Sigmoid colon (tissue), 7 donors: ENCODE measurements at places on chromosomes 16 and 17. TPM values are rescaled to one million over a fixed set of nuclear protein-coding genes. Genes with fewer than 3 reads are reported as not detected.

IL32 gene
- polyA plus RNA-seq, result 560 TPM

- no peak for DNase-seq
Observed at GRCh38 chr17:4090898-4091297, 51.9 kb downstream of the ZZEF1 start.

DNA sequence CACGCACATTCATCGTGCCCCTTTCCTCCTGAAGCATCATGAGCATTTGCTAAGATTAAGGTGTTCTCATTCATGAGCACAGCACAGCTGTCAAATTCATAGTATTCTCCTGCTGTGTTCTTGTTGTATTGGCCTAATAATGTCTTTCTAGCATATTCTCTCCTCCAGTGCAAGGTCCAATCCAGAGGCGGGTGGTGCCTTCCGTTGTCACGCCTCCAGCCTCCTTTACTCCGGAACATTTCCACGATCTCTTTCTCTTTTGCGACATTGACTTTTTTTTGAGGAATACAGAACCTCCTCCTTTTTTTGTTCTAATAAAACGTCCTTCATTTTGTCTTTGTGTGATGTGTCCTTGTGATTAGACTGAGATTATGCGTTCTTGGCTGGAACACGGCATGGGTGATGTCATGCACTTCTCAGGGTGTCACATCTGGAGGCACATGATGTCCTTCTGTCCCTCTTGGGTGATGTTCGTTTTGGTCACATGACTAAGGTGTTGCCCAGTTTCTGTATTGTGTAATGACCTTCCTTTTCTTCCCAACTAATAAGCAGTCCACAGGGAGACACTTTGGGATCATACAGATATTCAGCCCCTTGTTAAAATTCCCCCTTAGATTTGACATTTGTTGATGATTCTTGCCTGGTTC, 66.3 kb downstream of the CLEC16A start:
- peak; percentile 77 for DNase-seq

CCL22 gene
- 2.9 TPM for polyA plus RNA-seq

DNA sequence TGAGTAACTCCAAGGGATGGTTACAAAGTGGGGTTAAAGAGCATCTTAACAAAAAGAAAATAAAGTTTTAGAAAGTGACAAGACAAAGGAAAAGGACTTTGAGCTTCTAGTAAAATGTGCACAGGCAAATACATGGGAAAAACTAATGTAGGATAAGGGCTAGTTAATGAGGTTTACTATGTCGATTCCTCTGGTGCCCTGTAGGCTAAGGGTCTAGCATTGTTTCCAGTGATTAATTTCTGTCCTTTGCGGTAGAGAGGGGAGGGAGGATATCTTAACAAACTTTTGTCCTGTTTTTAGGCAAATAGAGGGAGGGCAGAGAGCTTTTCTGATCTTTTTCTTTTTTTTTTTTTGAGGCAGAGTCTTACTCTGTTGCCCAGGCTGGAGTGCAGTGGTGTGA, 96.6 kb upstream of the SIAH1 start:
- DNase-seq, result no peak

DNA sequence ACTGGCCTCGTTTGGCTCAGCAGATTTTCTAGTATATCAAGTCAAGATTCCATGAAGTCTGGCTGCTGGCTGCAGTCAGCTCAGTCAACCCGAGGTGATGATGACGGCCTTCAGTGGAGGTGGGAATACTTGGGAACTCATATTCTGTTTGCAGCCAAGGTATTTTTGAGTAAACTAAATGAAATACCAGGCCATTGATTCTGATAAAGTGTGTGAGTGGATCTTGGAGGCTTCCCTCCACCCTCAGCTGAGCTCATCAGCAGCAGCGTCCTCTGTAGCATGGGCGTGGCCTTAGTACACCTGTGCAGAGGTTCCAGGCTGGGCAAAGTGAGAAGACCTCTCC, 22.0 kb upstream of the TACO1 start:
- no peak for DNase-seq

DNA sequence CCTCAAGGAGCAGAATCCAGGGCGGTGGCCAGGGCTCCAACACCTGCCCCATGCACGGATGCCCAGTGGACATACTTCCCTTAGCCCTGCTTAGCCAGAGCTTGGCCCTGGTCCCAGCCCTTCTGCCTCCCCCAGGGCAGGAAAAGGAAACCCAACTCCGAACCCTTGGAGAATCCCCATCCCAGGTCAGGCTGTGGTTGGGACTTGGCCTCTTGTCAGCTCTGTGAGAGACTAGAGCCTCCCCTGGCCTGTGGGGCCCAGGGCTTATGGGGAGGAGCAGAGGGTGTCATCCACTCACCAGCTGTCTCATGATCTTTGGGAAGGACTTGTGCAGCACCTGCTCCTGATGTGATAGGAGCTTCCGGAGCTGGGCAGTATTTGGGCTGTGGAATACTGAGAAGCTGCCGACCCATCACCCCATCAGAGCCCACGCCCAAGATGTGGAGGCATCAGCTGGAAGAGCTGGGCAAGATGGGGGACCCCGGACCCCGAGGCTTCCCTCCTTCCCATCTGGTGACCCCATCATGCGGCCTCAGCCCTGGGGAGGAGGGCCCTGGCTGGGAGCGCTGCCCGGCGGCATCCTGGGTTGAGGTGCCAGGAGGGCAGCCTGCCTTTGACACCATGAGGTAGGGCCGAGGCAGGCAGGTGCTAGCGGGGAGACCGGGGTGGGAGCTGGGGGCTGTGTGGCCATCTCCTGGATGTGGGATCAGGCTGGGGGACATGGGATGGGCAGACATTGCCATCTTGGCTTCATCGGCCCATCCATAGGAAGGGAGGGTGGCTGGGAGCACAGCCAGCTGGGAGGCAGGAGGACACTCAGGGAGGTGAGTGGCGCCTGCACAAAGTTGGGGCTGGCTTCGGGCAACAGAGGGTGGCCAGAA, 45.1 kb downstream of the TNFRSF13B start:
- DNase-seq, result peak; percentile 58
